Naive thymus-derived CD8-positive, alpha-beta T cell (primary cell): ENCODE measurements at places on chromosomes 7 and 10. TPM values are rescaled to one million over a fixed set of nuclear protein-coding genes. Genes with fewer than 3 reads are reported as not detected.
A peak's percentile ranks its signal among the peaks of the same experiment; 100 is the strongest.

- DNase-seq = no peak
These were observed 225.7 kb downstream of the BAMBI start for GRCh38 chr10:28903063-28903462.

DNA sequence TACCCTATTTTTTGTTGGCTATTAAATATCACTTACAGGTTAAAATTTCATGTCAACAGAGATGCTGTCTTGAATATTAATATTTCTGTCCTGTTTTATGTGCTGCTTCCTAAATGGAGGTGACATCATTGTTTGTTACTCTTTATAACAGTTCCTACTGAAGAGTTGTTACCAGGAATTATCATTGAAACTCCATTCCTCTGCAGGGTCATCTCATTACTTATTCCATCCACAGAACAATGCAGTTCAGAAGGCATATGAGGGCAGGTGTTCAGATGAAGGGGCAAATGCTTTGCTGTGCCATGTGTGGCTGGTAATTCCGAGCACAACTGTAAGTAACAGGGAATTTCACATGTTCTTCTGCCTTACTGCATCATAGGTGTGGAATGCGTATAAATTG, 113.4 kb downstream of the ANK3 start:
- DNase-seq = no peak

- no peak for DNase-seq
These were observed 19.0 kb downstream of the TRIM56 start for GRCh38 chr7:101104193-101104713.

DNA sequence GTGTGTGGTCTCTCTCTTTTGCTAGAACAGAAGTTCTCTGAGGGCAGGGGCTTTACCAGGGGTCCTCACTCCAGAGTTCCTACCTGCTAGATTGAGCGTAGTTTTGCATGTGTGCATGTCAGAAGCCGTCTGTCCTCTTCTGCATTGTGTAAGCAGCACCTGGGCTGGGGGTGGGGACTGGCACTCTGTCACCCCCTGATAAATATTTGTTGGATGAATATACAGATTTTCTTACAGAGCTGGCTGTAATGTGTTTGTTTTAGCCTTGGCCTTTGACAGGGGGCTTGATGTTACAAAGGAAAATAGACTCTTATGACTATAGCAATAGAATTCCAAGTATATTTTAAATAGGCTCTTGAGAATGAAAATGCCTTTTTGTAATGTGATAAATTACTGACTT, 46.6 kb downstream of the WDR37 start:
- DNase-seq = no peak

GRCh38 chr7:105285118-105285874, 103.4 kb downstream of the SRPK2 start:
- DNase-seq = no peak

- DNase-seq = no peak
These were observed 15.2 kb upstream of the DNAAF5 start for GRCh38 chr7:711093-711921.

DNA sequence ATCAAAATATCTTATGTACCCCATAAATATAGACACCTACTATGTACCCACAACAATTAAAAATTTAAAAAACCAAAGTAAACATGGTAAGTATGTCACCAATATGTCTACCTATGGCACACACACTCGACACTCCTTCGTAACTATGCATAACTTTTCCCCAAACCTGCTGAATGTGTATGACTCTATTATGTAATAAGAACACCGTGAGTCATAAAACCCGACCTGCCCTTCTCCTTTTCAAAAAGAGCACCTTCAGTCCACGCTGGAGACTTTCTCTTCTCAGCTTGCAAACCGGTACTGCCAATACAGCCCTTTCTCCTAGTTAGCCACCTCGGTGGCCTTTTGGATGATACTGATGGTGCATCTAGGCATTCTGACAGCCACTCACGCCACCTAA, 186.3 kb downstream of the PRPF18 start:
- DNase-seq = no peak

- DNase-seq = no peak
These were observed 124.8 kb downstream of the PPP1R17 start for GRCh38 chr7:31811650-31812461.

DNA sequence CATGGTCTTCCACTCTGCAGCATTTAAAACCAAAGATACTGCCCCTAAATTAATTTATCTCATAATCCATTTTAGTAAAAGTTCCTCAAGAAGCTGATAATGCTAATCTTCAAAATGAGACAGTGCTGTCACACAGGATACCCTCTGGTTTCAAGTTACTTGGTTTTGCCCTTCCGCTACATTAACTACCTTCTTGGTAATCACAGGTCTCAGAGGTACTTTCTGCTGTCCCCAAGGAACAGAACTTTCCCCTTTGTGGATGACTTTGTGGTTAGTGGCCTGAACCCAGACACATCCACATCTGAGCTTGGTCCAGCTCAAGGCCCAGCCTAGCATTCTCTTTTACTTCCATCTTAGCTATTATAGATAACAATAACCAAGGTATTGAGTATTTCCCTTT, 88.8 kb upstream of the TMEM26 start:
- DNase-seq = no peak

DNA sequence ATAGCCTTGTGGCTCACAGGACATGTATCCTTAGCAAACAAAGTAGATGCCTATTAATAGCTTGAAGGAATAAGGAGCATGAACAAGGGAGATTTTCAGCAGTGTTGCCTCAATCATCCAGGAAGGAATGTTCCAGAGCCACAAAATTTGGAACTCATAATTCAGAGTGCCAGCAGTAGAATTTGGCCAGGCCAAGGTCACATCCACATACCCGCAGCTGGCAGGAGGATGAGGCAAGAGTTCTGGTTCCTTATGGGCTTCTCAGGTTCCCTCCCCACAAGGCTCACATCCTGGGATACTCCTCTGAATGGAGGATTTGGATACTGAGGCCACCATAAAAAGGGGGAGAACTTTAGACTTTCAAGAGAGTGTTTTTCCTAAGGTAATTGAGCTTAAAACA, 45.8 kb downstream of the SUFU start:
- DNase-seq = no peak

- no peak for DNase-seq
These were observed 94.4 kb downstream of the VOPP1 start for GRCh38 chr7:55477781-55478374.

DNA sequence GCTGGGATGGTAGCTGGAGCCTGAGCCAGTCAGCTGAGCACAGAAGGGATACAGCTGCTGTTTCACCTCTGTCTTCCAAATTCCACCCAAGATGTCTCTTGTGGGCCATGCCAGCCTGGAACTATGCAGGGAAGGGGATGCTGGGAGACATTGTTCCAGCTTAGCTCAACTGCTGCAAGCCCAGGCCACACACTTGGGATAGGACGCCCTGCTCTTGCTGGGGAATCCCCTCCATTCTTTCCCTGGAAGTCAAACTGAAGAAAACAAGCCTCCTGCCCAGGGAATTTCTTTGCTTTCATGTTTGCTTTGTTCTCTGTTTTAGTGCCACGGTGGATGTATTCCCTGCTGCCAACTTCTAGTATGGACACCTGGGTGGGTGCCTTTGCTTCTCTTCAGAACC, 55.2 kb upstream of the CDK13 start:
- DNase-seq = no peak

GRCh38 chr10:131891196-131891928, 9.4 kb upstream of the PPP2R2D start:
- no peak for DNase-seq

- DNase-seq = no peak
These were observed 7.8 kb upstream of the COMMD3 start for GRCh38 chr10:22308390-22308789.

- no peak for DNase-seq
These were observed 141.4 kb downstream of the GRID1 start for GRCh38 chr10:86225103-86225782.

- no peak for DNase-seq
These were observed 70.5 kb downstream of the AHR start for GRCh38 chr7:17368856-17369524.

- no peak for DNase-seq
These were observed 5.5 kb upstream of the CPXM2 start for GRCh38 chr10:123897146-123897545.

DNA sequence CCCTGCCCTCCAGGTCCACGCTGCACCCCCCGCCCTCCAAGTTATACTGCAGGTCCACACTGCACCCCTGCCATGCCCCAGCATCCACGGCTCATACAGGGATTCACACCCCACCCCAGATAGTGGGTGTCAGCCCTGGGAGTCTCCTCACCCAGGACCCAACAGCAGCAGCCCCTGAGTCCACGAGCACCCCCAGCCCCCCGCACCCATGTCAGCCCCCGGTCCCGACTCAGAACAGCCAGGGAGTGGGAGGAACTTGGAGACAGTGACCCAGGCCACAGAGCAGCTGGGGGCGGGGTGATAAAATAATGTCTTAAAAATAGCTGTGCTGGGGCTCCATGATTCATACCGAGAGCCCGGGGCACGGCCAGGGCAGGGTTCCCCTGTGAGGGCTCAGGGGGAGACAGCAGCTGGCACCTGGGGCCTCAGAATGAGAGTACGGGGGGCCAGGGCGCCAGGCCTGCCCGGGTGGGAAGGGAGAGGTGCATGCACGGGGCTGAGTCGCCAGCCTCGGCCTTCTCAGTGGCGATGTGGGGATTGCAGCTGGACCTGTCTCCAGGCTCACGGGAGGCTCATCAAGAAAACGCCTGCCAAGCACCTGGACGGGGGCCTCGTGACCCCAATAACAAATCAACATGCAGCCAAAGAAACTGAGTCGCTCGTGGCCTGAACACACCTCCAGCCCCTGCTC, 29.8 kb downstream of the ADAP1 start:
- no peak for DNase-seq

DNA sequence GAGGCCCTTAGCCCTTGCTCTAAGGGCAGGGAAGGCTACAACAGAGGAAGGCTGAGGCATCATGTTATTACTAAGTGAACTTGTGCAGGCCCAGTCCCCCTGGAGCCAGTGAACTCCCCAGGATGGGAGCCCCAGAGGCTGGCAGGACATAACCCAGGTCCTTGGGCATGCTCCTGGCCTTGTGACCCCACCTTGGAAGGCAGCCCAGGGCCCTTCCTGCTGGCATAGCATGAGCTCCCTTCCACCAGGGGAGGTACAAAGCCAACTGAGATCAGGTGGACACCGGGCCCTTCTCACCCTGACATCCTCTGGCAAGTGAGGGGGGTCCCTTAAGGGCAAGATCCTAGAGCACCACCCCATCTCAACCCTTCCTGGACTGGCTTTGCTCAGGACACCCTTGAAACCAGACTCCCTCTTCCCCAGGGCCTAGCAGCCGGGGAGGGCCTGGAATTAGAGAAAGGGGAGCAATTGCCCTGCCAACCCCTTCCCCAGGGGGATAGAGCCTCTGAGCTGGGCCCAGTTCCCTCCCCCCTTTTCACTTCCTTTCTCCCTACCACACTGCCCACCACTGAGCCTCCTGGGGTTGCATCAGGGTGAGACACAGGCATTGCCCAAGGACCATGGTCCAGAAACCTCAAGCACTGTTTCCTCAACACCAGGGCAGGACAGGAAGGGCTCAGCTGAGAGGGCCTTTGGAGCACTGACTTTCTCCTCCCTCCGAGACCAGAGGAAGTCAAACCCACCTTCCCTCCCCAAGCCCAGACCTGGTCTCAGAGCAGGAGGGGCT, 1.8 kb upstream of the VSIR start:
- no peak for DNase-seq

- DNase-seq = no peak
These were observed 29.2 kb upstream of the ATRNL1 start for GRCh38 chr10:115063701-115064658.

DNA sequence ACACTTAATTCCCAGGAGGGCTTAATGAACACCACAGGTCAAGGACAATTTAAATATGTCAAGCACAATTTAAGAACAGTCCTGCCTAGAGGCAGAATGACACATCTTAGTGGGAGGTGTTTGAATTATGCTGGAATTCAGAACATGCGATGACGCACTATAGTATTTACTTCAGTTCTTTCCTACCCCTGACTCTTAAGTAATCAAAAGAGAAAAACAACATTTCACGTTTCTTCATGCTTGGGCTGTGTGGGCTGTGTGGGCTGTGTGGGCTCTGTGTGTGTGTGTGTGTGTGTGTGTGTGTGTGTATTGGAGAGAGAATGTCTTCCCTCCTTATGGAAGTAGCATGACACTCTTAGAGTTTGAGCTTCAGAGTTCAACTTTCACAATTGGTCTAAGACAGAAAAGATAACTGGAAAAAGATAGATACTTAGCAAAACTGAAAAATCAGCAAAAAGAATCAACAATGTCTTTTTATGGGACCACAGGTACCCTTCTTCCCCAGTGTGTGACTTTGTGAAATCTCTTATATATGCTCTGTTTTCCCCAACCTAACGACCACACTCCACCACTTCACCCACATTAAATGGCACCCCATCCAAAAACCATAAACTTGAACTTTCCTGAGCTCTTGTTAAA, 33.7 kb upstream of the CABCOCO1 start:
- DNase-seq = no peak

GRCh38 chr7:142319970-142320369, 62.1 kb upstream of the PRSS58 start:
- DNase-seq = no peak

DNA sequence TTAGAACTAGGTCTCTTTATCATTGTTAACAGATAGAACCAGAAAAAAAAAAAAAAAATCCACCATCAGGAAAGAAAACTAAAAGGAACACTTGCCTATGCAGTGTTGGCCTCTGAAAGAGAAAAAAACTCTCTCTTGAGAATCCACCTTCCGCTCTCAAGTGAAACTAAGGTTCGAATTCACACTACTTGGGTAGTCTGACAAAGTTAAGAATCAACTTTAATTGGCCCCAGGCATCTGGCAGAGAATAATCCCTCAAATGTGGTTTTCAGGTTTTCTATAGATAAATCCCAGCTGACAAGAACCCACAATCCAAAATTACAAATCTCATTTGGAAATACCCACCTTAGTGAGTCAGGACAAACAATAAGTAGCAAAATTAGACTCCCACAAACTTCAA, 199.7 kb upstream of the LRRN3 start:
- DNase-seq = no peak

GRCh38 chr7:41590986-41591385, 111.9 kb downstream of the INHBA start:
- DNase-seq = no peak

- DNase-seq = no peak
These were observed 8.5 kb upstream of the ANKRD61 start for GRCh38 chr7:6022707-6023106.

DNA sequence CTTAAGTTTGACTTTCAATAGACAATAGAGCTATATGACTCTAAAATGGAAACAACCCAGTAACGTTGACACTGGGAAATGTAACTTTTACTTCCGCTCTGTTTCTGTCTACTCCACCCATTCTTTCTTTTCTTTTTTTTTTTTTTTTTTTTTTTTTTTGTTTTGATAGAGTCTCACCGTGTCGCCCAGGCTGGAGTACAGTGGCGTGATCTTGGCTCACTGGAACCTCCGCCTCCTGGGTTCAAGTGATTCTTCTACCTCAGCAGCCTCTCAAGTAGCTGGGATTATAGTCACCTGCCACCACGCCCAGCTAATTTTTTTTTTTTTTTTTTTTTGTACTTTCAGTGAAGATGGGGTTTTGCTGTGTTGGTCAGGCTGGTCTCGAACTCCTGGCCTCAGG, 13.9 kb downstream of the PRSS2 start:
- peak; percentile 54 for DNase-seq

GRCh38 chr7:129188372-129188891, at the start of gene SMO:
TSS of gene SMO (plus strand) at chr7:129188633. CDS start at chr7:129189152, 519 bp downstream.
- DNase-seq = peak; percentile 16

Gene TM9SF3
- total RNA-seq = 79.4 TPM

Gene EBF3
- total RNA-seq = not detected

Gene DNAJC9
- total RNA-seq = 30.8 TPM

Gene GRID2IP
- total RNA-seq = 2.6 TPM

Gene FXYD4
- total RNA-seq = not detected

Gene ADRB1
- not detected for total RNA-seq

Gene CCDC172
- not detected for total RNA-seq

Gene NDUFB2
- 98.5 TPM for total RNA-seq

Gene ADAM12
- total RNA-seq = not detected

Gene ELMO1
- 120 TPM for total RNA-seq

Gene AMPH
- total RNA-seq = not detected

Gene SLC13A4
- not detected for total RNA-seq
